ENCODE measurements at places on chromosomes 2 and 18. TPM values are rescaled to one million over a fixed set of nuclear protein-coding genes. Genes with fewer than 3 reads are reported as not detected.
A peak's percentile ranks its signal among the peaks of the same experiment; 100 is the strongest.

ACTR1B gene
- total RNA-seq = 46.1 TPM

KLHL29 gene
- 14.1 TPM for total RNA-seq

CD8A gene
- 0.58 TPM for total RNA-seq

ASIC4 gene
- 0.30 TPM for total RNA-seq

KLHL30 gene
- 175 TPM for total RNA-seq

FHOD3 gene
- total RNA-seq = 20.2 TPM

PPP3R1 gene
- total RNA-seq = 69.4 TPM

CNGA3 gene
- total RNA-seq = not detected

GRCh38 chr2:201789395-201789794, 8.7 kb upstream of the ALS2 start:
- no peak for DNase-seq

GRCh38 chr2:173652311-173652710, 297.6 kb downstream of the CDCA7 start:
- no peak for DNase-seq

GRCh38 chr2:240203031-240203787, 62.8 kb upstream of the OTOS start:
- no peak for DNase-seq

DNA sequence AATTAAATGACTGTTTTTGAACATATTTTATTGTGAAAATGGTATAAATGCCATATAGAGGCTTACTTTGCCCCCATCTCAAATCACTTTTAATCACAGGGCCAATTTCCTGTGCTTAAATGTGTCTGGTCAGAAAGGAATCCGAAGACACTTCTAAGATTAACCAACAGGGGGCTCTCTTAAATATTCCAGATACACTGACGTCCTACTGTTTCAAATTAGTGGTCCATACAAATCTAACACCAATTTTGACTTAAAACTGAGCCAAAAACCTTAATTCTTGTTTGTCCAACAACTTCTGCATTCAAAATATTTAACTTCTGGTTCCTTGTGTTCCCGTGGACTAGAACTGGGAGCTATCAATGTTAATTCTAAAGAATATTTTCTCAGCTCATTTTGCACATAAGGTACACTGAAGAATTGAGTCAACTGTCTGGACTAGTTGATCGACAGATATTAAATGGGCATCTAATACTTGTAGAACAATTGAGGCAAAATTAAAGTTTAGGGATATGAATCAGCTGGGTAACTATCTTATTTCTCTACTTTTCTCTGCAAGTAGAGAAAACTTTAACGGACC, 557.5 kb downstream of the ARHGAP15 start:
- no peak for DNase-seq

GRCh38 chr2:68167186-68167585, 9.5 kb downstream of the PNO1 start:
- DNase-seq = no peak

DNA sequence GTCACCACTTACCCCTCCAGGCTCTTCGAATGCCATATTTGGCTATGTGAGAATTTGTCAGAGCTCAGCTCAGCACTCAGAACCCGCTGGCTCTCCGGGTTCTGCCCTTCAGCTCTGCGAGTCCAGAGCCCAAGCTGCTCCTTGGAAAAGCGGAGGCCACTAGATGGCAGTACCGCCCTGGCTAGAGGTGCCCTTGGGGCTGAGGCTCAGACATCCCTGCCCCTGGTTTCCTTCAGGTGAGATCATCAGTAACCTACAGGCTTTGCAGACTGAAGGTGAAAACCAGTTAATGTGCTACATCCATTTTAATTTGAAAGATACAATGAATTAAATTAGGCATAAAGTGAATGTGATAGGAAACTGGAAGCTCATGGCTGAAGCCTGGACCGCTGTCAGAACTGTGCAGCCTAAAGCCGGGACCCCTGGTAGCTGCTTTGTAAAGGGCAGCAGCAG, 285.6 kb downstream of the AGAP1 start:
- DNase-seq = peak; percentile 83

DNA sequence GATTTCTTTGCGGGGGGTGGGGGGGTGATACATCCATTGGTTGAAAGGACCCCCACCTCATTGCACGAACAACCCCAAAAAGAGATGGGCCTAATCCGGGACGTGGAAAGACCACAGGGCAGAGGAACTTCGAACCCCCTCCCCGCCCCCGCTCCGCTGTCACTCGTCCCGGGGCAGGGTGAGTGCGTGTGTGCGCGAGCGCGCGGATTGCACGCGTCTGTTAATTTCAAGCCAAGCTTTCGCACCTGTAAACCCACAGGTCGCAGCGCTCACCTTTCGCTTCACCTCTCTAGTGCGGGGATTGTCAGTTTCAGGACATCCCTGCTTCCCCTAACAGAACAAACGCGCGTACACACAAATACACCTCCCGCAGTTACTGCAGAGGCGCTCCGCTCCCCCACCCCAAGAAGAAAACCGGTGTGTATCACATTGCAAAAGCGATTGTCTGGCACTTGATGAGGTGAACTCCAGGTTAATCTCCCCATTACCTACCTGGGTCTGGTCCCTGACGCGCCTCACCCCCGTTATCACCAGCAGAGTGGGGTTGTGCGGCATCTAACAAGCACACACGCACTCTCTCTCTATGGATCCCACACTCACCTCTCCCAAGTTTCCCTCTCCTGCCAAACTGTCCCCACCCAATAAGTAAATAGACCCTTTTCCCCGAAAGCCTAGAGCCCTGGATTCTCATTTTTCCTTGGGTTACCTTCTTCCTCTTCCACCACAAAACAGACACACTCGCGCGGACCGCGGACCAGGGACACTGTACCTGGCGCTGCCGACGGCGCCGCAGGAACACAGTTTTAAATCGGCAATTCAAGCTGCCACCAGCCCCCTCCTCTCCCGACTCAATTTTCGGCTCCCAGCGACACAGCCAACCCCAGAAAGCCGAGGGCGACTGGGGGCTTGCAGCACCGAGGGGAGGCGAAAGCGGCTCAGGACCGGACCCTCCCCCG, 1.0 kb downstream of the CYP26B1 start:
- DNase-seq = peak; percentile 53

GRCh38 chr2:96251721-96252292, 14.0 kb downstream of the TMEM127 start:
- peak; percentile 91 for DNase-seq

DNA sequence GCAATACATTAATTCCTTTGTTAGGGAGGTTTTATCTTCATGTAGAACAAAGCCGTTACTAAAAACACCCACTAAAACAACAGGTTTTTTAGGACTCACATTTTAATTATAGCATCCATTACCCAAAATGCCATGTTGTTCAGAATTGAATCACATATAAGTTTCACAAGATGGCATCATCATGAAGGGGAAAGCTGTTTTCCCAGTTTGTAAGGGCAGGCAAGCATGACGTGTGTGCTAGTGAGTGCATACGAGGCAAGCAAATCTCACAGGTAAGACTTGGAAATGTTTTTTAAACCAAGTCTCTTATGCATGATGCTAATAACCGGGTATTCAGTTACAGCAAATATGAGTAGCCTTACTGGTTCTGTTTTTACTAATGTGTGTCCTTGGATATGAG, 111.8 kb upstream of the NFATC1 start:
- no peak for DNase-seq

DNA sequence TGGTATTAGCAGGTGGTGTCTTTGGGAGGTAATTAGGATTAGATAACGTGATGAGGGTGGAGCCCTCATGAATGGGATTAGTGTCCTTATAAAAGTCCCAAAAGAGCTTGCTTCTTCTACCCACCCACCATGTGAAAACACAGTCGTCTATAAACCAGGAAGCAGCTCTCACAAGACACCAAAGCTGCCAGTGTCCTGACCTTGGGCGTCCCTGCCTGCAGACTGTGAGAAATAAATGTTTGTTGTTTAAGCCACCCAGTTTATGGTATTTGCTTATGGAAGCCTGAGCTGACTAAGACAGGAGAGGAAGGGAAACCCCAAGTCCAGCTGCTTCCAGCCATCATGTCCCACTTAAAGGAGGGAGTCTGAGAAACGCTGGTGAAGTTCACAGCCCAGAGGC, 13.6 kb downstream of the ADI1 start:
- DNase-seq = no peak

DNA sequence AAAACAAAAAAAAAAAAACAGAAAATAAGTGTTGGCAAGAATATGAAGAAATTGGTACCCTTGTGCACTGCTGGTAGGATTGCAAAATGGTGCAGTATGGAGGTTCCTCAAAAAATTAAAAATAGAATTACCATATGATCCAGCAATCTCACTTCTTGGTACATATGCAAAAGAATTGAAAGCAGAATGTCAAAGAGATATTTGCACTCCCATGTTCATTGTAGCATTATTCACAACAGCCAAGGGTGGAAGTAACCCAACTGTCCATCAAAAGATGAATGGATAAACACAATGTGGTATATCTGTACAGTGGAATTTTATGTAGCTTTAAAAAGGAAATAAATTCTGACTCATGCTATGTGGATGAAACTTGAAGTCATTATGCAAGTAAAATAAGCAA, 72.8 kb upstream of the POU3F3 start:
- no peak for DNase-seq

GRCh38 chr2:232973011-232973735, 39.9 kb downstream of the NGEF start:
- no peak for DNase-seq

DNA sequence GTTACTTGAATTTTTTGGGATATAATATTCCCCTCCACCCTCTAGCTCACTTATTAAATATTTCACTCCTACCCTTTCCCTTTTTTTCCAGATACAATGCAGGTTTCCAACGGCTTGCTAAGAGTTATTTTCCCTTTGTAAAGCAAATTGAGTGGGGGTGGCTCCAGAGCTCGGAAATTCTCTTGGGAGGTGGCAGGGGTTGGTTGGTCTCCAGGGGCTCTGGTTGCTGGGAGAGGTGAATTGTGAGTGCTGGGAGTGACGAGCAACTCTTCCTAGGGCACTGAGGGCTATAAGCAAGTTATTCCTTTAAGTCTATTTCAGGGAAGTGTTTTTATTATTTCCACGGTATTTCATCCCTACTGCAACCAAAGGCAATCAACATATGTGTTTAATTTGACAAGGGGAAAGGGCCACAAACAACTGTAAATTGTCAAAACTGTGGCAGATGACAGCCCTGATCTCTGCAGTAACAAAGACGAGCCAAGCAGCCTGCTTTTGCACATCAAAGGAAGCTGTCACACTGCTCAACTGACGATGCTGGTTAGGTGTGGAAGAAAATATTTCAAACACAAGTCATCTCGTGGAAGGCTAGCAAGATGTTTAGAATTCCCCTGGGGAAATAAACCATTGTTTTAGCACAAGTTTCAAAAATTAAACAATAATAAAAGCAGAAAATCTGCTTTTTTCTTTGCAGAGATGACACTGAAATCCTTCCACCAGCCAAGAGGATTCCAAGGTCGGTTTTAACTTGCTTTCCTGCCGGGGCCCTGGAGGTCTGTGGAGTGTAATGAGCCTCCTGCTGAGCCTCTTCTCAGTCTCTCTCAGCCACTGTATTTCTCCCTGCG, 34.8 kb upstream of the ASXL2 start:
- no peak for DNase-seq

- no peak for DNase-seq
Measured at GRCh38 chr2:217049422-217049821, 189.6 kb upstream of the TNP1 start.

- DNase-seq = no peak
Measured at GRCh38 chr2:19070886-19071285, 287.5 kb downstream of the OSR1 start.

GRCh38 chr2:53434466-53434865, 333.1 kb upstream of the CHAC2 start:
- no peak for DNase-seq

DNA sequence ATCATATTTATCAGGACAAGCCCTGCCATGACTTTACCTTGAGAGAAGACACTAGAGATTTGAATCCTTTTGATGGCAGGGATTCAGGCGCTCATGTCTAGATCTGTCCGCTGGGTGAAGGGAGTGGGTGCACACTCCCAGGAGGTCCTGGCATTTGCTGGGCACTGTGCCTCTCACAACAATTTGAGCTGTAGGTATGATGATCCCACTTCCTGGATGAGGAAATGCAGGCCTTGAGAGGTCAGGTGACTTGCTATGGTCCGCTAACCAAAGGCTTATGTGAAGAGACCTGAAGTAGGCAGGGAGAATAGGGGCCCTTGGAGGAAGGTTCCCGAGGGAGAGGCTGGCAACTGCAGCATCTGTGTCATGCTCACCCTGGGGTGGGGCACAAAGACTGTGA, 206.1 kb downstream of the HAUS1 start:
- DNase-seq = no peak

DNA sequence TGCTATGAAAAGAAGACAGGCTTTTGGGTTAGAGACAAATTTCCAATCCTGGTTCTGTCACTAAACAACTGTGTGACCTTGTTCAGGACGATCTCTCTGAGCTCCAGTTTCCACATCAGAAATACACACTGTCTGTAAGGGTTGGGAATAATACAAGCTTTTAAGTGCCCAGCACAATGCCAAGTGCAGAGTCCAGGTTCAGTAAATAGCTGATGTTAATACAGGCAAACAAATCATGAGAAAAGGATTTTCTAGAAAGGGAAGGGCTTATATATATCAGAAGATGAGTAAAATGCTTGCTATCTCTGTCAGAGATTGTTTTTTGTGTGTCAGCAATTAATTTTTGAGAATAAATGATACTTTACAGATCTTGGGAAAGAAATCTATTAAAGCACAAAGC, 388.3 kb downstream of the NBAS start:
- no peak for DNase-seq

DNA sequence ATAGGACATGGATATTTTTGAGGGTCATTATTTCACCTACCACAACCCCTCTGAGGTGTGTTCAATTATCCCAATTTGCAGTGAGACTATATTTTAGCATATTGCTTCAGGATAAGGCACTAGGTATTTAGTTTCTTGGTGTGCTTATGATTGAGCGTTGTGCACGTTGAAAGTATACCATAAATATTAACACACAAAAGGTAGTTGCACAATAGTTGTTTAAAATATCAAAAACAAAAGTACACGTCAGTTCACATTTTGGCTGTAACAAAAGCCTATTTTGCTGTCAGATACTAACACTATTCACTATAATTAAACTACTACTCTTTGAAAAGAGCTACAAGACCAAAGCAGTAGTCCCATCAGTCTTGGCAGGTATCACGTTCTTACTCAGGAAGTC, 367.5 kb downstream of the DSC3 start:
- DNase-seq = no peak

- no peak for DNase-seq
Measured at GRCh38 chr18:71238974-71239624, 950.3 kb downstream of the SOCS6 start.

- DNase-seq = no peak
Measured at GRCh38 chr2:38016219-38016618, 59.7 kb downstream of the CYP1B1 start.

DNA sequence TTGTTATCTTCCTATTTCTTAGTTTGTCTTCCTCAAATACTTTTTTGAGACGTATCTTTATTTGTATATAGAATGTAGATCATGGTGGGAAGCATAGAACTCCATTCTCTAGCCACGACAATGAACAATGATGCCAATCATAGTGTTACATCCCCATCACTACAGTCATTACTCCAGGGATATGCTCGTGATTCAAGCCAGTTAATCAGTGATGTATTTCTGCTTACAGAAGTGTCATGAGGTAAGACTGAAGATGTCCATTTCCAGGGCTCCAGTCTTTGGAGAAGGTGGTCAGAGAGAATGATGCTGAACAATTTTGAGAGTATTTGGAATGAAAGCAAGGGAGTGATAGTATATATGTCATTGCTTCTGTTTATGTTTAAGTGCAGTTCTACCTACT, 777.2 kb upstream of the TMEFF2 start:
- no peak for DNase-seq
